ENCODE measurements at places on chromosomes 5 and 9.

GRCh38 chr5:139461698-139462097 is 845 bp downstream of the ECSCR start:
- DNase-seq = no peak

DNA sequence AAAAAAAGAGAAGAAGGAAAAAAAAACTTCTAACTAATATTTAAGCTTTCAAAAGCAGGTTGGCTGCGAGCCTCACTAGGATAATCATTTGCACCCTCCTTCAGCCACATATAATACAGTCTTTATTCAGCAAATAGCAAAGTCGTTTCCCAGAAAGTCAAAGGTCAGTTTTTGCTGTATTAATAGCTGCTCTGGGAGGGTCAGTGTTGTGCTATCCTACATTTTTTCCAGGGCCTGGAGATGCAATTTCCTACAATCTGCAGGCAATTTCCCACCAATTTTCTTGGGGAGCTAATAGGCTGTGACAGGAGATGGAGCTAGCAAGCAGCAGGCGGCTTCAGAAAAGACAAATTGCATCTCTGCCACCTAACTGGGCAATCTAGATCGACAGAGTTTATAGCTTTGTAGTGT is 136.8 kb downstream of the TLE1 start:
- peak; percentile 61 for DNase-seq

DNA sequence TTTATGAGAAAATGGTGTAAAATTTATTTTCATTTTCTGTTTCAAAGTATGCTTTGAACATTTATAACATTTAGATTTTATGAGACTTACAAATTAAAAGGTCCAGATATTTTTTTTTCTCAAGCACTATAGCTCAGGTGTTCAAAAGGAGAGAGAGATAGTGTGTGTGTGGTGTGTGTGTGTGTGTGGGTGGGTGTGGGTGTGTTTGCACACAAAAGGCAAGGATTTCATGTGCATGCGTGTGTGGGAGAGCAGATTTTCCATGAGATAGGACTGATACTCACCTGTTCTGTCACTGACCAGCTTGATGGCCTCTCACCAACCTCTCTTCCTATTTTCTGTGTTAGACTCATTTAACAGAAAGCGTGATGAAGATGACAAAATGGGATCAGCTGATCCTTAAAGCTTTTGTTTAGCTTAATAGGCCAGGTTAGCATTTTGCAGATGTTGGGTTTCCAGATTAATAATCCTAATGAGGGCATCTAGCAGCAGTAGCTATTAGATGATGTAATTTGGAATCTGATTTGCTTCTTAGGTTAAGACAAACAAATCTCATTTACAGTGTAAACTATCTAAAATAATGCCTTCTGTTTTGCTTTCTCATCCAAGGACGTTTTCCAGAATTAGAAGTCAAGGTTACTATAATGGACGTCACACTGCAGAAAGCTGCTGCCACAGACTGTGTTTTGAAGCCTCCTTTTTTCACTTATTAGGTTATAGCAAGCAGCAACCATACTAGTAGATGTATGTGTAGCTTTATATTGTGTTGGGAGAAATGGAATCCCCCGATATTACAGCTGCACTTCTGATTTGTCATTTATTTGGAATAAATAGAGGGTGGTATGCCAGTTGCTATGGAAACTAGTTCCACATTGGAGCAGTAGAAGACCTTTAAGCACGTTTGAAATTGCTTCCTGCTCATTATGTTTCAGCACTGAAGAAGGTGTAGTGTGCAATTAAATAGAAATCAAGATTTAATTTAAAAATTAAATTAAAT is 355.6 kb downstream of the TAF11L14 start:
- no peak for DNase-seq

GRCh38 chr5:139501381-139501780 is 18.8 kb upstream of the STING1 start:
- no peak for DNase-seq

- DNase-seq = no peak
These were observed 3.8 kb downstream of the FAM219A start for GRCh38 chr9:34454571-34455065.

GRCh38 chr9:95213117-95213516 is 104.4 kb downstream of the FANCC start:
- DNase-seq = no peak
